ENCODE measurements at places on chromosomes 1 and 21.

- no peak for DNase-seq
Observed at GRCh38 chr1:84145068-84145467, 997 bp downstream of the PRKACB start.

GRCh38 chr1:152888126-152888525 is 10.0 kb downstream of the SMCP start:
- no peak for DNase-seq

DNA sequence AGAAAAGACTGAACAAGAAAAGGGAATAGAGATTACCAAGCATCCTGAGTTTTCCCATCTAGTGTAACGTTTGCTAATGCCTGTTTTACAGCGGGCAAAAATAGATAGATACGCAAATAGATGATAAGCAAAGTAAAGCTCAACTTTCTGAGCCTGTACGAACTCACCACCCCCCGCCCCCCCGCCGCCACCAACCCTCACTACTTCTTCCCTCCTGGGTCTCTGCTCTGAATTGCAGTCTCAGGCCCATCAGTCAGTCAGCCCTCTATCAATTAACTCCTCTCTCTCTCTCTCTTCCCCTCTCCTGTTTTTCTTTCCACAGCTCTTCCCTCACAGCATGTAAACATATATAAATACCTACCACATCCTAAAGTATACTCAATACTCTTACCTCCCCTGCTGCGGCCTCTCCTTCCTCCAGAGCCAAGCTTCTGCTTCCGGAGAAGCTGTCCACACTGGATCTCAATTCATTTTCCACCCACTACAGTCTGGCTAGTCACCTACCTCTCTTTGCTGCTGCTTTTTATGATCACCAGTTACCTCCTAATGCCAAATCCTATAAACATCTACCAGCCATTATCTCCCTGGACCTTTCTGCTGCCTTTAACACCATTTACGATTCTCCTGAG is 64.6 kb downstream of the CAPN2 start:
- no peak for DNase-seq

- no peak for DNase-seq
Observed at GRCh38 chr1:155070721-155071569, 7.4 kb downstream of the EFNA4 start.

- no peak for DNase-seq
Observed at GRCh38 chr1:81717230-81717629, 83.5 kb upstream of the ADGRL2 start.

- DNase-seq, result no peak
Observed at GRCh38 chr1:181126871-181127587, 38.5 kb downstream of the IER5 start.

DNA sequence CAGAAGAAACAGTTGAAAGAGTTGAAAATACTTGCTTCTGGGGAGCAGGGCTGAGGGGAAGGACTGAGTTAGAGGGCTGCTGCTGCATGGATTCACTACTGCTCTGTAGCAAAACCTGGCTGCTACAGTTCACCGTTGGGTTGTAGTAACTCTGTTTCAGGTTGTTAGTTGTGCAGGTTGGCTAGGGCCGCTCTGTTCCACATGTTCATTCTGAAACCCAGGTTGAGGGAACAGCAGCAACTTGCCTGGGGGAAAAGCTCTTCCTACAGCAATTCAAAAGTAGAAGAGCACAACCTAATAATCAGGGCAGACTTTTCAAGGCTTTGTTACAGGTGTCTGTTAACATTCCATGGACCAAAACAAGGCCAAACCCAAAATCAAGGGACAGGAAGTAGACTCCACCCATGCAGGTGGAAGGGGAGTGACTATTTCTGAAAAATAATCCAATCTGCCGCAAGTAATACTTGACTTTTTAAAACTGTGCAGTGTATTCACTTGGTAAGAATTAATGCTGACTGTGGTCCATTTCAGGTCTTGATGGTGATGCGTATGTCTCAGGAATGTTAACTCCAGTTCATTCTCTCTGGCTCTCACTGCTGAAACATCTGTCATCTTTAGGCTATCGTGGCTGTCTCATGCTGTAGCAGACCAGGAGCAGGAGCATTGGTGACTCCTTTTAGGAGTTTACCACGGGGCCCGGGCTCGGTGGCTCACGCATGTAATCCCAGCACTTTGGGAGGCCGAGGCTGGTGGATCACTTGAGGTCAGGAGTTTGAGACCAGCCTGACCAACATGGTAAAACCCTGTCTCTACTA is 5.1 kb upstream of the PARK7 start:
- DNase-seq, result no peak

DNA sequence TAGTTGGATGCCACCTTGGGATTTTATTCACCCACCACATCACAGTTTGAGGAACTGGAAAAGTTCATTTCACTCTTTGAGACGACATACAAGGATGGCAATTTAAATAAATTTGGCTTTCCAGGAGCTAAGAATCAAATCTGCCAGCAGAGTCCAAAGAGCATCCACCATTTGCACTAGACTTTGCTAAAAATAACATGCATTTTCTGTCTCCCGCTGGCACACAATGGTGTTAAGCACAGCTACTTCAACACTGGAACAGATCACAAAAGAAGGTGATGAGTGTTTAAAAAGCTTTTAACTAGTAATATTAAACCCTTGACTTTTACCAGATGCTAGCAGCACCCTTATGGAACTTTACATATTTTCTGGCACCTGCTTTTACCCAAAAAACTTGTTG is 44.6 kb downstream of the MAEL start:
- DNase-seq, result no peak

DNA sequence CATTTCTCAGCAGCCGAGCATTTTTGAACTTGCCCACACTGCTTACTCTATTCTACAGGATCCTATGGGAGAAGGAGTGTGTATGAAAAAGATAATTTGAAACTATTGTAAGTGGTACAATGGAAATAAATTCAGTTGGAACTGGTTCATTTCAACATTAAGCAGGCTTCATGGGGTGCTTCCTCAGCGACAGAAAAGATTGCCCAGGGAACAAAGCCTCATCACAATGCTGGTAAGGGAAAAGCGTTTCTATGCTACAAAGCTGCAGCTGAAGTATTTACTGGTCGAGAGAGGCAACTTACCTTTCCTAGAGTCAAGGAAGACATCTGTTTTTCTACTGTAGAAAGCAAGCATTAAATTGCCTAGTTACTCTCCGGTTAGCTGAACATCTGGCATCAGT is 568.2 kb upstream of the ZP4 start:
- DNase-seq, result no peak

DNA sequence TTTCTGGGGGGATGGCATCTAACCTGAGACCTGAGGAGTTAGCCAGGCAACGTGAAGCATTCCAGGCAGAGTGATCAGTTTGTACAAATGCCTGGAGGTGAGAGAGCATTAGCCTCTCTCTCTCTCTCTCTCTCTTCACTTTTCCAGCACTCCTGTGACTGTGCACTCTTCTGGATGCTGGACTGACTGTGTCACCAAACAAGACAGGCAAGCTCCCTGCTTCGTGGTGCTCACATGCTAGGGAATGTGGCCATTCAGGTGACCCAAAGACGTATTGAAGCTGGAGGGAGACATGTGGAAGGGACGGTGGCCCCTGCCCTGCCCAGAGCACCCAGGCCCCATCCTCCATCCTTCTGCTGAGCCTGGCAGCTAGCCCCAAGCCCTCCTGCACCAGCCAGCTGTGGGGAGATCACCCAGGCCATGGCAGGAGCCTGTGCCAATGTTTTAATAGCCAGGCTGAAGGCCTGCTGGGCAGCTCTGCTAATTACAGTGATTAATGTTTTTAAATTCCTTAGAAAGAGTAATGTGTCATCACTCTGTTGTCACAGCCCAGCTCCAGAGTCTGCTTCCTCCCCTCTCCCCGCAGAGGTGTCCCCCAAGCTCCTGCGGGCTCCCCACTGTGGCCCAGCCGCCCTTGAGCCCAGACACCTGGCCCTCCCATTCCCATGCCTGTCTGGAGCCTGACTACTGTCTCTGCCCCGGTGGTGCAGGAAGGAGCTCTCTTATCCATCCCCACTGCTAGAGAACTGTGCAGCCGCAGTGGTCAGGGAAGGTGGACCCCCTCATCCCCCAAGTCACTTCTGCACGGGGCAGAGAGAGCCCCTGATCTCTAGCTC is 48.9 kb downstream of the UBIAD1 start:
- no peak for DNase-seq

- no peak for DNase-seq
Observed at GRCh38 chr1:245805532-245805931, 650.7 kb downstream of the KIF26B start.

GRCh38 chr1:30883389-30884172 is 25.0 kb downstream of the SDC3 start:
- DNase-seq, result no peak

GRCh38 chr1:201426479-201427310 is 5.2 kb upstream of the TNNI1 start:
- DNase-seq, result no peak

DNA sequence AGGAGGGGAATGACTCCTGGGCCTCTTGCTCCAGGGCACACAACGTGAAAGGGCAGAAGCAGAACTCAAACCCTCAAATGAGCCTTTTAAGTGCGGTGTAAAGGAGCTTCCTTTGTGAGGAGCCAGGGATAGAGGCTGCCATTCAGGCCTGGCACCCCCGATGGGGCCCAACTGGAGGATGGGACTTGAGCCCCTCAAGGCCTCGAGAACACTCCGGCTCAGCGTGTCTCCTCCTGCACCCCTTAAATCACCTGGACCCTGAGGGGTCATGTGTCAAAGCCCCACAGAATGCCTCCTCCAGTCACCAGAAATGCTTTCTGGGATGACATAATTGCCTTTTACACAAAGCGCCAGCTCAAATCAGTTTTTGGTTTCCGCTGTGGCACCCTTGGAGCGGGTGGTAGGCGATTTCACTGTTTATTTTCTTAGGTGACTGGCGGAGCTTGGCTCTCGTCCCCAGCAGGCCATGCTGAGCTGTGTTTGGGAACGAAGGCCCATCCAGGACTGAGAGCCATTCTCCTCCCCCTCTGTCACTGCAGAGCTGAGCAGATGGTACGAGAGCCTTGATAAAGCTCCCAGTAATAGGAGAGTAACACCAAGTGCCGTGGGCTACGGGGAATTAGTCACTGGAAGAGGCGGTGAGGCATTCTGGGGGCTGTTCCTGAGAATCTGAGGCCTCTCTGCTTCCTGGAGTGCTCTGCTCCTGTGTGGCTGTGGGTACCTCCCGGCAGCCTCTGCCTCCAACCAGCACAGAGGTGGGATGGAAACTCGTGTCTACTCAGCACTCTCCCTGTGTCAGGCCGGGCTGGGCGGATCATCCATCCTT is 163.0 kb downstream of the GRIK3 start:
- DNase-seq, result no peak
